Stimulated activated CD8-positive, alpha-beta memory T cell treated with anti-CD3 and anti-CD28 coated beads, Interleukin-4, amount 100 ng/mL, for 48 hours (primary cell): ENCODE measurements at places on chromosomes 13 and 19.

- peak; percentile 89 for DNase-seq
Measured at GRCh38 chr13:41465241-41465847, 8.0 kb downstream of the RGCC start.

DNA sequence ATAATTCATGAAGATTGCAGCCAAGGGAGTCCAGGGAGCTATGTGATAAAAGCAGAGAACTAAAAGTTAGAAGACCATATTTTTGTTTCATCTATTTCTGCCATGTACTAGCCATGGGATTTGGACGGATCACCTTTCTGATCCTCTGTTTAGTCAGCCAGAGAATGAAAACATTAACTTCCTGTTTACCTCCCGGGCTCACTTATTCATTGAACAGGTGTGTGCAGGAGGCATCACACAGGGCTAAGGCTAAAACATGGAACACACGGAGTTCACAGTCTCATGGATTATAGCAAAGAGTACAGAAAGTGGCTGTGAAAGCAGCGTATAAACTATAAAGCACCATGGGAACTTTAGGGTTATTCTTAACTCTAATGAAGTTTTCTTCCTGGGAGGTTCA lies 96.8 kb downstream of the GPR12 start:
- DNase-seq, result no peak

DNA sequence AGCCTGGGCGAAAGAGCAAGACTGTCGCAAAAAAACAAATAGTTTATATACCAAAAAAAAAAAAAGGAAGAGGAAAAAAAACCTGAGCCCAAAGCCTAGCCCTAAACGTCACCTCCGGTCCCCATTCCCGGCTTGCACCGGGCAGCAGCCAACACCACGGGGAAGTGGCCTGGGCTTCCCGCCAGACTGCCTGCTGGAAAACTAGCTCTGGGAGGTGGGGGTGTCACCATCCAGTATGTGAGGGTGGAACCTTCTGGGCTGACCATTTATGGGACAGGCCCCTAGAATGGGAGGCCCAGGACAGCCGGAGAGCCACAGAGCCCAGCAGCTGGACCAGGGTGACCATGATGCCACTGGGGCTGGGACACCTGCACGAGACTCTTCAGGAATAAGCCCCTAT lies 37.3 kb downstream of the IL12RB1 start:
- DNase-seq, result no peak

GRCh38 chr19:35459414-35460082 lies 11.5 kb downstream of the FFAR2 start:
- no peak for DNase-seq

DNA sequence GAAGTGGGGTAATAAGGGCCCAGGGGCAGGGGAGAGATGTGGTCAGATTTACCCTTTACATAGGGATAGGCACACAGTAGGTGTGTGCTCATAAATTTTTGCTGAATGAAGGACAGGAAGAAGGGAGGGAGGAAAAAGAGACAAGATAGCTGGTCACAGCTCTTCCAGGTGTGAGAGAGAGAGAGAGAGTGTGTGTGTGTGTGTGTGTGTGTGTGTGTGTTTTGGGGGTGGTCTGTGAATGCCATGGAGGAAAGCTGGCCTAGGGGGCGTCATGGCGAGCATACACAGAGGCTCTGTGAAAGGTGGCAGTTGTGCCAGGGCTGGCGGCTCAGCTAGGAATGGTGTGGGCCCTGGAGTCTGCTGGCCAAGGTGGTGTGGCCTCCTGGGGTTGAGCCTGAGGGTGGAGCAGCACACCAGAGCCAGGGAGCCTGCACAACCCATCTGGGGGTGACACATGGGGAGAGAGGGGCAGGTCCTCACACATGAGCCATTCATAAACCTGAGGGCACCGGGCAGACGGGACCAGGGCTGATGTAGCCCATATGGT lies 6.0 kb upstream of the PRX start:
- no peak for DNase-seq

DNA sequence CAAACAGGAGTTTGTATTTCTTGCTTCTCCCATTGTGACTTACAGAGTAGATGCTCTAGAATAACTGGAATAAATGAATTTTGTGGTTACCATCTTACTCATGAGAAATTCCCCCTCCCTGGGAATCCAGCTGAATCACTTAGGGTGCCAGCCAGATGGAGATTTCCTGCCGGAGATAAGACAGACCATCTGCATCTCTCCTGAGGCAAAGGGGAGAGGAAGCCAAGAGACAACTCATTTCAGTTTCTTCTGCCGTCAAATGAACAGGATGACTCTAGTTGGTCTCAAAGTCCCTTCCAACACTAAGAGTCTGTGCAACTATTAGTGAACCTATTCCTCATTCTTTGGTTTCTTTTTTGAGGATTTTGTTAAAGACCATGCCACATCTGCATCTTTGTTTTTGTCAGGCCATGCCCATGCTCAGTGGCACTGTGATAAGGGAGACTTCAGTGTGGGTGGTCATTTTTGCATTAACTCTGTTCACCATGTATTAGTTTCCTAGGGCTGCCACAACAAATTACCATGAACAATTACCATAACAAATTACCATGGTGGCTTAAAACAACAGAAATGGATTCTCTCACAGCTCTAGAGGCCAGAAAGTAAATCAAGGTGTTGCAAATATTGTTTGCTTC lies 112.8 kb downstream of the NDFIP2 start:
- DNase-seq, result no peak

DNA sequence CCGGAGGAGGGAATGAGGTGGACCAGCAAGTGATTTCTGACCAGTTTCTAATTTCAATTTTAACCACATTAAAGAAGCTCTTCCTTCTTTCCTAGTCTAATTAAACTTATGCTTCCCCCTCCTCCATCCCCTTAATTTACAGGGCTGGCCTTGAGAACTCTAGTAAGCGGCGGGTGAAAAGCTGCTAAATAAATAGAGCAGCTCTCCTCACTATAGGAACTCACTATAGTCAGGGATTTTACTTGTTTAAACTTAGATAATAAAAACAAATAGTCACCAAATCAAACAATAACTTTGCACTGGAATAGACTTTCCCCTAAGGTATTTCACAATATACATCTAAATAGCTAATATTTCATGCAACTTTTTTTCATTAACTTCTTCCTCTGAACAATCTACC lies 1838.2 kb upstream of the PRR20A start:
- no peak for DNase-seq

GRCh38 chr19:42558450-42559150 lies 30.3 kb upstream of the CEACAM1 start:
- no peak for DNase-seq
